ENCODE measurements at places on chromosomes 5 and 9. TPM values are rescaled to one million over a fixed set of nuclear protein-coding genes. Genes with fewer than 3 reads are reported as not detected.

The NEUROG1 gene
- total RNA-seq = not detected

The SV2C gene
- 0.04 TPM for total RNA-seq

The FBXW11 gene
- 56.3 TPM for total RNA-seq

The PCDHA11 gene
- total RNA-seq = 5.0 TPM

The CFAP90 gene
- total RNA-seq = not detected

The SGCD gene
- total RNA-seq = 0.12 TPM

The UBE2QL1 gene
- total RNA-seq = 0.64 TPM
